Hair follicular keratinocyte (primary cell): ENCODE measurements at places on chromosomes 4 and X. TPM values are rescaled to one million over a fixed set of nuclear protein-coding genes. Genes with fewer than 3 reads are reported as not detected.

The ZNF157 gene
- 0.19 TPM in 1 of 2 replicates, not detected in the other for total RNA-seq

The XPNPEP2 gene
- not detected in 2 replicates for total RNA-seq

The DDIT4L gene
- total RNA-seq = not detected in 2 replicates

The FBXO8 gene
- 12.6 and 23.0 TPM in 2 replicates for total RNA-seq

The EREG gene
- total RNA-seq = 77.0 and 84.1 TPM in 2 replicates

The ADH1A gene
- not detected in 2 replicates for total RNA-seq

The DIAPH2 gene
- total RNA-seq = 7.8 and 15.8 TPM in 2 replicates

The C1QTNF7 gene
- not detected in 2 replicates for total RNA-seq

The TMEM154 gene
- 30.5 and 66.2 TPM in 2 replicates for total RNA-seq

The GLRA2 gene
- total RNA-seq = not detected in 2 replicates

The NIPAL1 gene
- 9.4 and 13.7 TPM in 2 replicates for total RNA-seq

The SSX4 gene
- total RNA-seq = not detected in 2 replicates

The UGT2B11 gene
- not detected in 2 replicates for total RNA-seq

The SEL1L3 gene
- total RNA-seq = 21.3 and 75.1 TPM in 2 replicates

The MAD2L1 gene
- total RNA-seq = 30.8 and 49.7 TPM in 2 replicates

The MAGEA8 gene
- not detected in 2 replicates for total RNA-seq

The SRPX gene
- 95.2 and 133 TPM in 2 replicates for total RNA-seq

The PABPC5 gene
- 0.08 TPM in 1 of 2 replicates, not detected in the other for total RNA-seq

The PPARGC1A gene
- total RNA-seq = not detected in 2 replicates

The CSAG1 gene
- total RNA-seq = not detected in 2 replicates
